Cardiac atrium fibroblast (primary cell): ENCODE measurements at places on chromosomes 7 and 10. TPM values are rescaled to one million over a fixed set of nuclear protein-coding genes. Genes with fewer than 3 reads are reported as not detected.

Gene PCLO
- total RNA-seq: under 0.01 TPM in 1 of 2 replicates, not detected in the other

Gene KCNK18
- total RNA-seq: not detected in 2 replicates

Gene PIP
- 0.32 and 2.9 TPM in 2 replicates for total RNA-seq

Gene GPR15LG
- not detected in 2 replicates for total RNA-seq

Gene PLCE1
- 3.2 and 4.3 TPM in 2 replicates for total RNA-seq

Gene BRI3
- total RNA-seq: 33.7 and 46.2 TPM in 2 replicates

Gene CHAT
- total RNA-seq: not detected in 2 replicates

Gene FLNC
- total RNA-seq: 108 and 131 TPM in 2 replicates

Gene ZPBP
- not detected in 2 replicates for total RNA-seq

Gene ELN
- 22.7 and 36.3 TPM in 2 replicates for total RNA-seq

Gene CNTNAP2
- under 0.01 TPM in 1 of 2 replicates, not detected in the other for total RNA-seq

Gene ATOH7
- not detected in 2 replicates for total RNA-seq

Gene SLC29A4
- total RNA-seq: 2.4 and 4.9 TPM in 2 replicates

Gene SUGCT
- total RNA-seq: 1.6 and 2.9 TPM in 2 replicates

Gene TMEM130
- total RNA-seq: 0.97 and 1.1 TPM in 2 replicates

Gene ZNF727
- total RNA-seq: not detected in 2 replicates

Gene EPDR1
- 18.4 and 27.7 TPM in 2 replicates for total RNA-seq

Gene PTCD1
- total RNA-seq: 3.8 and 8.6 TPM in 2 replicates

Gene H2BK1
- total RNA-seq: not detected in 2 replicates

Gene OGA
- 36.9 and 41.5 TPM in 2 replicates for total RNA-seq

Gene BTRC
- total RNA-seq: 7.0 and 13.1 TPM in 2 replicates

Gene BRAF
- total RNA-seq: 7.8 and 10.7 TPM in 2 replicates

Gene GPR37
- 0.36 TPM in 1 of 2 replicates, not detected in the other for total RNA-seq

Gene C10orf143
- total RNA-seq: 1.6 TPM in 1 of 2 replicates, not detected in the other

Gene PIK3AP1
- total RNA-seq: not detected in 2 replicates

Gene PRKG1
- 14.7 and 23.5 TPM in 2 replicates for total RNA-seq

Gene RAPGEF5
- total RNA-seq: 10.5 and 42.4 TPM in 2 replicates

Gene ADIRF
- total RNA-seq: 10.7 and 13.5 TPM in 2 replicates

Gene LBX1
- total RNA-seq: under 0.01 TPM in 1 of 2 replicates, not detected in the other

Gene NUP42
- 12.5 and 26.9 TPM in 2 replicates for total RNA-seq

Gene HTR7
- 2.2 and 2.4 TPM in 2 replicates for total RNA-seq

Gene PRSS1
- total RNA-seq: not detected in 2 replicates

Gene WNT8B
- not detected in 2 replicates for total RNA-seq

Gene TBX20
- total RNA-seq: 49.5 and 54.4 TPM in 2 replicates

Gene CFAP43
- not detected in 2 replicates for total RNA-seq

Gene TUBB8
- not detected in 2 replicates for total RNA-seq

Gene ZNF800
- 9.1 and 10.7 TPM in 2 replicates for total RNA-seq

Gene SLC18A3
- total RNA-seq: 1.3 TPM in 1 of 2 replicates, not detected in the other

Gene FAM25G
- total RNA-seq: not detected in 2 replicates

Gene TAS2R41
- total RNA-seq: not detected in 2 replicates

Gene TDRD1
- total RNA-seq: 0.16 and 1.1 TPM in 2 replicates

Gene HOXA13
- total RNA-seq: not detected in 2 replicates
